ENCODE measurements at places on chromosomes 5 and 9.
A peak's percentile ranks its signal among the peaks of the same experiment; 100 is the strongest.

DNA sequence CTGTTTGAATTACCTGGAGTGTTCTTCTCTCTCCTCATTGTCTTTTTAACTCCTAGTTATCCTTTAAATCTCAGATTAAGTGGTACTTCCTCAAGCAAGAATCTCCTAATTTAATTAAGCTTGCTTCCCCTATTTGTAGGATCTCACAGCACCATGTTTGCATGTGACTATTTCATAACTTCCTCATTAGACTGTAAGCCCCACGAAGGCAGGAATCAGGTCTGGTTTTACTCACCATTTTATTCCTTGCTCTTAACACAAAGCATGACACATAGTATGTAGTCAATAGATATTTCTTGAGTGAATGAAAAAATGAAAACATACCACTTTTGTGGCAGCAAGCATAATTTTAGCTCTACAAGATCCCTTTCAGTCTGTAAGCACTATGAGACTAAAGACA lies 1.3 kb upstream of the ERMP1 start:
- DNase-seq = no peak

DNA sequence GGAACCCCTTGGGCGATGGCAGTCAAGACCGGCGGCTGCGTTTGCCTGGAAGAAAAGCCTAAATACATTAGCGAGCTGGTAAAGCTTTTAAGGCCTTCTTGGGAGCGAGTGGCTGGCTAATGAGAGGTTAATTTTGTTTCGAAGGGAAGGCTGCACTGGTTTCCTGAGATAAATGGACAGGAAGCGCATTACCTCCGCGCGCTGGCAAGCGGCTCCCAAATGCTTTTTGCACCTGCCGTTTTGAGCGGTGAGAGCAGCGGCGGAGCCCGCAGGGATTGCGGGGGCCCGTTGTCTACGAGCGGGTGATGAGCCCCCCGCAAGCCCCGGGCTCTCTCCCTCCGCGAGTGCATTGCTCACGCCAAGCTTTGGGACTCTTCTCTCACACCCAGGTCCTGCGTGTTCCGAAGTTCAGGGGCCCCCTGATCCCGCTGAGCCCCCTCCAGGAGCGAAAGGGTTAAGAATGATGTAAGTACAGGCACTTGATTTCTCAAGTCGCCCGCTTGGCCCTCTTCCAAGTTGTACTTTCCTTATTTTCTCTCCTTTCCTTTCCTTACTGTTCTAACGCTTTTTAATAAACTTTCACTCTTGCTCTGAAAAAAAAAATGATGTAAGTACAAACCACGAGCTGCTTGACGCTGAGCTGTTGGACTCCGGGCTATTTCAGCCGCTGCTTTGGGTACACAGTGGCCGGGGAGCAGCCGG lies 3.1 kb upstream of the RGMB start:
- peak; percentile 2 for DNase-seq

GRCh38 chr5:152089644-152090043 lies 165.0 kb upstream of the GLRA1 start:
- DNase-seq = no peak

- DNase-seq = peak; percentile 54
These were observed 16.4 kb downstream of the MAP3K1 start for GRCh38 chr5:56831773-56832172.

GRCh38 chr9:33166231-33167083 lies 679 bp downstream of the B4GALT1 start:
- DNase-seq = no peak

- DNase-seq = no peak
These were observed 5.5 kb upstream of the SCGB3A1 start for GRCh38 chr5:180596668-180597231.

DNA sequence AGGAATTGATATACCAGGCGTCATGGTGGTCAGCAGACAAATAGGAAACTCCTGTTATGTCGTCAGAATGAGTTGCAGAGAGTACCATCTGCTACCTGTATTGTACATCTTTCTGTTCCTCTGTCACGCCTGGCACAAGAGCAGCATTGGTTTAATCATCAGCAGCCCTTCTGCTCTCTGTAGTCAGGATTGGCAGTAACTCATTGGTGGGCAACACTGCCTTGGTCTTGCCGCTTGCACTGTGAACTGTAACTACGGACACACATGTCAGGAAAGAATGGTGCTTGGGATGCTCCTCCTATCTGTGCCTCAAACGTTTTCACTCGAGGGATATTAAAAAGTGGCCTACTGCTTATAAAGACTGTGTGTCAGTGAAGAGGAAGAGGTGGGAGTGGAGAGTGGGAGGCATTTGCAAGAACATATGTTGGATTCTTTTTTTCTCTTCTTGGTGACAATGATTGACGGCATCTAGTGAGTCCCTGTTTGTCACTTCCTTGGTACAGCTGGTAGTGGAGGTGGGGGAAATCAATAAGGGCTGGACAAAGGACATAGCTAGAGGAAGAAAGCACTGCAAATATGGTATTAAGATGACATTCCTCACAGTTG lies 76.6 kb downstream of the F2RL2 start:
- DNase-seq = no peak

DNA sequence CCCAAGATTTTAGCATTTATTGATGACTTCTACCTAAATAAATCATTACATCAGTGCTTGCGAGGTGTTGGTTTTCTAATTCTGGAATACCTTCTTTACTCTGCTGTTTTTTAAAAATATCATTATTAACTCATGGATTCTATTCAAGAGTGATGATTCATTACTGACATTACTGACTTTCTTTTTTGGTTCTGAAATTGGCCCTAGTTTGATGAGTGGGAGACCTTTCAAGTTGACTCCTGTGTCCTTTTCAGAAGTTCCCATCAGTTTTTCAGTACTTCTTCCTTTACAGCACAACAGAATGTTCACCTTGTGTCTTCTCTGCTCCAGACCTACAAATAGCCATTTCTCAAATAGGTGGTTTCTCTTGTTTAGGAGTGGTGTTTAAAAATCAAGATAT lies 114.1 kb downstream of the PCSK5 start:
- DNase-seq = no peak

DNA sequence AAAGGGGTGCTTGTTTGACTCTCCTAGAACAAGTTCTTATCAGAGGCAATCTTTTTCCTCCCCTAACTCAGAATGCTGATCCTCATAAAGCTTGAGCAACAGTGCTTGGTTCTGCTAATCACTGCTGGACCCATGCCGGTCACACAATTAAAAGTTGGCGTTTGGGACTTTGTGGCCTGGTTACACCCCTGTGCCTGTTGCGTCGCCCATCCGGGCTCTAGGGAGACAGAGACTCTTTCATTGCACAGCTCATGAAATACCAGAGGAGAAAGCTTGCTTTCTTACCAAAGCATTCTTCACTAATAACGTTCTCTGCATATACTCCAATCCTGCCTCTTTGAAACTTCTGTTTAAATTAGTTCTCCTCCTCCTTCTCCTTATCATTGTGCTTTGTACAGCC lies 301.1 kb downstream of the NR3C1 start:
- DNase-seq = no peak

- DNase-seq = no peak
These were observed 36.3 kb upstream of the HAND1 start for GRCh38 chr5:154514331-154514730.

- DNase-seq = peak; percentile 79
These were observed 543 bp downstream of the MTMR12 start for GRCh38 chr5:32312197-32312594.

GRCh38 chr5:98206566-98206965 lies 566.9 kb upstream of the RGMB start:
- DNase-seq = peak; percentile 21

- DNase-seq = peak; percentile 51
These were observed 19.0 kb upstream of the ACTBL2 start for GRCh38 chr5:57501414-57502201.

- no peak for DNase-seq
These were observed 256.9 kb upstream of the ST8SIA4 start for GRCh38 chr5:101160002-101160401.

GRCh38 chr9:31824860-31825259 lies 559.6 kb upstream of the ACO1 start:
- DNase-seq = no peak

DNA sequence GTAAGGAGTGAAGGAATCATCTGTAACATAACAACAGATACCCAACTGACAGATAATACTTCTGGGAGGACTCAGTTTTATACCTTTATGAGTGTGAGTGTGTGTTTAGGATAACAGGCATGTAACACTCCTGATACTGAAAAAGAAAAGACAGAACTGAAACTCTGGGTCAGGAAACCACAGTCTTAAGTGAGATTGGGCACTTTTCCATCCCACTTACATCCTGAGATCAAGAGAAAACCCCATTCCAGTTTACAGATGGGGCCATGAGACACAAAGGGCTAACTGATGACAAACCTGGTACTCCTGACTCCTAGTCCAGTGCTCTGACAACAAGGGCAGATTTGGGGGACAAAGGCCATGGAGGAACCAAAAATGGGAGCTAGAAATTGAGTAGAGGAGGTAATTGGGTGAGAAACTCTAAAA lies 18.0 kb downstream of the IL5 start:
- DNase-seq = no peak

DNA sequence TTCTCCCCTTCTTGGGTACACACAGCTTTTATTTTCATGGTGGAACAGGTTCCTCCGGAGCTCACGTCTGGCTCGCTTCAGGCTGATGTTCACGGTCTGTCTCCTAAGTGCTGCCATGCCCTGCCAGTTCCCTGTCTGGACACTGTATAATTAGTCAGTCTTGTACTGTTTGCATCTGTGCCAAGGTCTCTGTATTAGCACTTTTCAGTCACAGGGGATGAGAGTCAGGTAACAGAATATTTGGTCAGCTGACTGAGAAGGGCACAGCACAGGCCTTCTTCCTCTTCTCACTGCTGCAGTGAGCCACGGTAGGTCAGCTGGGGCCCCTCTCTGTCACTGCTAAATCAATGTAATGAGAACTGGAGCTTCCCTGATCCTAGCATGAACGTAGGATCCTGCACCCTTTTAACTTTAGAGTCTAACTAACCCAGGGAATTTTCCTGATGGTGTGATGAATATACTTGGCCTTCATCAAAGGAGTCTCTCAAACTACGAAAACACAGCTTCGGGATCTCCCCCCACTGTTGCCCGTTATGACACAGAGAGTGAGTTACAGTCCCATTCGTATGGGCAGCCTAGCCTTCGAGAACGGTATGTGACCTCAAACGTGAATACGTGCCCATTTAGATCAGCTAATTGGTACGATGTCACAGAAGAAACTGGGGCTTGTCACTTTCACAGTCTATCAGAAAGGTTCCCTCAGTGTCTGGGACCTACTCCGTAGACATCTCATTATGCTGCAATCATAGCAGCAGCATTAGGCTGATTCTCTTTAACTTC lies 354.1 kb upstream of the RFX3 start:
- peak; percentile 95 for DNase-seq

All from NCI-H2171 treated with DMSO at 0.1 percent for 48 hours (cell line).